Smooth muscle cell of the umbilical artery (primary cell): ENCODE measurements at places on chromosomes 1 and 21. TPM values are rescaled to one million over a fixed set of nuclear protein-coding genes. Genes with fewer than 3 reads are reported as not detected.

Gene GJA9
- not detected in 2 replicates for total RNA-seq

Gene FAM177B
- total RNA-seq = not detected in 2 replicates

Gene BARHL2
- not detected in 2 replicates for total RNA-seq

Gene EDN2
- total RNA-seq = not detected in 2 replicates

Gene RASSF5
- total RNA-seq = 1.2 and 2.4 TPM in 2 replicates
